H7 (cell line): ENCODE measurements at places on chromosomes 5 and 9.

DNA sequence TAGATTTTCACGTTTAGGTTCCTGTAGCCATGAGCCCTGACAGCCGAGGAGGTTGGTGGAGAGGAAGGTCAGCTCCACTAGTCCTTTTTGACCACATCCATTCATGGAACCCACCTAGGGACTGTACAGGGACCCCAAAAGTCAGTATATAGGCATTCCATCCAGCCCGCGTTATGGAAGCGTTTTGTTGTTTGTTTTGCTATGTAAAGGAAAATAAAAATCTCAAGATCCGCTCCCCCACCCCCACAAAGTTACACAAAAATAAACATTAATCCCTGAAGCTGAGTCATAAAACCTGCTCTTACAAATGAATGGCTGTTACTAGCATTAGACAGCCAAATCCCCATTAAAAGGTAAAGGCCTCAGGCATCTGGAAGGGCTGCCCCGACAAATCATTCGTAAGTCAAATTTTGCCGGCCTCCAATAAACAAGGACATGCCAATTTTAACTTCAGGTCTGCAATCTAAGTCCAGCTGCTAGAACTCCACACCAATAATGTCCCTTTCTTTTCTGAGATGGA, 292.9 kb downstream of the MED10 start:
- DNase-seq, result no peak

GRCh38 chr5:172150514-172151425, 37.3 kb downstream of the STK10 start:
- peak; percentile 28 for DNase-seq

DNA sequence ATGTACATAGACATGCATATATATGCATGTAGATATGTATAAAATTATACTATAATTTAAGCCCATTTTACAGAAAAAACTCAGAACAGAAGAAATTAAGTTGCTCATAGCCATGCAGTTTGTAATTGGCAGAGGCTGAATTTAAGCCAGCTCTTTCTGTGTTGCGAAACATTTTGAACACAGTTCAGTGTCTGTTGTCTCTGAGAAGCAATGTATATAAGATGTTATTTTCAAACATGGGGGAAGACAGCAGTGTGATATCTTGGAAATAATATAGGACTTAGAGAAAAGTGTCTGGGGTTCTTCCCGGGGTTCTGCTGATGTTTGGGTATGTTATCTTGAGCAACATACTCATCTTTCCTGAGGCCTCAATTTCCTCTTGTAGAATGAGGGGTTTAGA, 37.6 kb downstream of the SVEP1 start:
- no peak for DNase-seq

DNA sequence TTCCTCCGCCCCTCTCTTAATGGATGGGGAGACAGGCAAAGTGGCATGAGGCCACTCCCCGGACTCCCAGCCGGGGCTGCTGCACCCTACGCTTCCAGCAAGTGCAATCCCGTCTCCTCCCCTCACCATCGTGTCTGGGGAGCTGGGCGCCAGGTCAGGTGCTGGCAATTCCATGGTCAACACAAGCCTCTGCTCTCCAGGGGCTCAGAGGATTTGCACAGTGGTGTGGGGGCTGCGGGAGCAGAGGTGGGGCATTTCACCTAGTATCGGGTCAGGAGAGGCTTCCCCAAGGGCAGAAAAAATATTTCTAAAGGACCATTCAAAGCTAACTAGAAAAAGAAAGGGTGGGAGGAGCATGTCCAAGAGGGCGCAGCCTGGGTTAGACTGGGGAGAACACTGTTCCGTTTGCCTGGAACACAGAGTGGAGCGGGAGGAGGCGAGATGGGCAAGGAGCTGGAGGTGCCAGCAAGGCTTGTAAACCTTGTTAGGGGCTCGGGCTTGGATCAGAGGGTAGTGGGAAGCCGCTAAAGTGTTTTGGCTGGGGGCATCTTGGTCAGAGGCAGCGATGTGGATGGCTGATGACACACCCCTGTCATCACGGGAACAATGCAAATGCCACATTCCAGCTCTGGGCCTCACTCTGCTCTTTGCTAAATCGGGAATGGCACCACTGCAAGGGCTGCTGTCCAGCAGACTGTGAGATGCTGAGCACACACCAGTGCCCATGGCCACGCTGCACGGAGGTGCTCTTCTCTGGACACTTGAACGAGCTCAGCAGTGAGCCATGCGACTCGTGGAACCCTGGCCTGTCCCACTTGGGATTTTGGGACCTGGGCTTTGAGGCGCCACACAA, 191.7 kb downstream of the CDK5RAP2 start:
- DNase-seq, result no peak

GRCh38 chr9:16704116-16705110, 166.1 kb downstream of the BNC2 start:
- DNase-seq, result peak; percentile 59

- peak; percentile 19 for DNase-seq
Measured at GRCh38 chr9:37209431-37210386, 89.3 kb downstream of the ZCCHC7 start.

- DNase-seq, result no peak
Measured at GRCh38 chr5:77859306-77859705, 83.2 kb upstream of the TBCA start.
